ENCODE measurements at places on chromosomes 1 and 21.
A peak's percentile ranks its signal among the peaks of the same experiment; 100 is the strongest.

DNA sequence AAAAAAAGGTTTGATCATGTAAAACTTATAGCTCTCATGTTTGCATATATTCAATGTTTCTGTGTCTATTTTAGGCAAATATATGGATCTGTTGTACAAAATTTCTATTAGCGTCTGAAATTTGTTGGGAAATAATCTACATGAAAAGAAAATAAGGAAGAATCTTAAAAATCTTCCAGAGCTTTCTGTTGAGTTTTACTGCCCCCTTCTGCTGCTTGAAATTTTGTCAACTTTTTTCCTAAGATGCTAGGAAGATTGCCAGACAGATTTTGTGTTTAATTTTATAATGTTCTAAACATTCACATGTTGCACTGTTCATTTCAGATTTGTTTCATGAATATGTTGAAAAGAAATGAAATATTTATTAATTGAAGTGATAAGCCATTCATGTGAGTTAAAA is 2.5 kb upstream of the PTGS2 start:
- DNase-seq, result peak; percentile 52

- peak; percentile 88 for DNase-seq
Measured at GRCh38 chr1:23343221-23344110, 618 bp downstream of the HNRNPR start.

DNA sequence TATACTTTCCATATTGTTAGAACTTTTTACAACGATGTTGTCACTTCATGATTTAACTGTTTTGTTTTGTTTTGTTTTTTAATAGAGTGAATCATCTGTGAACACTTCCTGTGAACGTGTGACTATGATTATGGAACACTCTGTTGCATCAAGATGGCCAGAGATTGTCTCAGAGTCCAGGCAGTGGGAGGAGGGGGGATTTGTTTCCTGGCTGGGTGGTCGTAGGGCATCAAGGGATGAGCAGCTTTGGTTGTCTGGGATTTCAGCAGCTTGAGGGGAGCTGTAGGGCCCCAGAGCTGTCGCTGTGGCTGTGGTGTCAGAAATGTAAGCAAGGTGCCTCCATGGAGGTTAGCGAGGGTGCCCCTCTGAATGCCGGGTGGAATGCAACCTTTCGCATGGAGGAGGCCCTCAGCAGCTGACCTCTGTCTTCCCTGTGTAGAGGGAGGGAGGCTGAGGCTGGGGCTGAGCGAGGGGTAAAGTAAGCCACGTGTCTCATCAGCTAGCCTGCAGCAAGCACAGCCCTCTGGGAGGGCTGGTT is 21.4 kb downstream of the NEK2 start:
- peak; percentile 66 for DNase-seq

DNA sequence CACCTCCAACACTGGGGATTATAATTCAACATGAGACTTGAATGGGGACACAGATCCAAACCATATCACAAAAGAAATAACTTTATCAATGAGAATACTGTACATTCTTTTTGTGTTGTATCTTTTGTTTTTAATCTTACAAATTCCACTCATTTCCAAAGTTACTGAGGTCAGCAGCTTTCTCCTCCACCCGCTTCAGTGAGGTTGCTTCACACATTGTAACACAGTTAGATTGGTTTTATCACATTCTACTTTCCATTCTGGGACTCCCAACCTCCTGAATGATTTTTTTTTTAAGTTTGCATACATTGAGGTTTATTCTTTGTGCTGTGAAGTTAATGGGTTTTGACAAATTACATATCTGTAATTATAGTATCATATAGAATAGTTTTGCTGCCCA is 43.8 kb downstream of the DDAH1 start:
- DNase-seq, result no peak

DNA sequence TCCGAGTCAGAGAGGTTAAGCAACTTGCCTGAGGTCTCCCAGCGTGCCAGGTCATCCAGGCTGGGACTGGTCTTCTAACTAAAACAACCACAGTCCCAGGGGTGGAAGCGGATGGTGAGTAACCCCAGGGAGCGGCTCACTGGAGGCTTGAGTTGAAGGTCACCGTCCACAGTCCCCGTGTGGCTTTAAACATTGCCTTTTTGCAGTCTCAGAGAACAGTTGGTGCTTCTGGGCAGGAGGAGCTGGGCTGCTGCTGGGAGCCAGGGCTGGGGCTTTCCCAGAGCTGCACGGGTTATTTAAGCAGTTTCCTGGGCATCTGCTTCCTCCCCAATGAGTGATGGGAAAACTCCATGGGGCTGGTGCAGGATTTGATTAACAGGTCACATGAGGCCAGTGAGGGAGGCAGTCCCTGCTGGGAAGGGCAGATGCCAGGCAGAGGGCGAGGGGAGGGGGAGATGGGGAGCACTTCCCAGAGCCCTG is 12.3 kb downstream of the ARHGEF10L start:
- peak; percentile 83 for DNase-seq

DNA sequence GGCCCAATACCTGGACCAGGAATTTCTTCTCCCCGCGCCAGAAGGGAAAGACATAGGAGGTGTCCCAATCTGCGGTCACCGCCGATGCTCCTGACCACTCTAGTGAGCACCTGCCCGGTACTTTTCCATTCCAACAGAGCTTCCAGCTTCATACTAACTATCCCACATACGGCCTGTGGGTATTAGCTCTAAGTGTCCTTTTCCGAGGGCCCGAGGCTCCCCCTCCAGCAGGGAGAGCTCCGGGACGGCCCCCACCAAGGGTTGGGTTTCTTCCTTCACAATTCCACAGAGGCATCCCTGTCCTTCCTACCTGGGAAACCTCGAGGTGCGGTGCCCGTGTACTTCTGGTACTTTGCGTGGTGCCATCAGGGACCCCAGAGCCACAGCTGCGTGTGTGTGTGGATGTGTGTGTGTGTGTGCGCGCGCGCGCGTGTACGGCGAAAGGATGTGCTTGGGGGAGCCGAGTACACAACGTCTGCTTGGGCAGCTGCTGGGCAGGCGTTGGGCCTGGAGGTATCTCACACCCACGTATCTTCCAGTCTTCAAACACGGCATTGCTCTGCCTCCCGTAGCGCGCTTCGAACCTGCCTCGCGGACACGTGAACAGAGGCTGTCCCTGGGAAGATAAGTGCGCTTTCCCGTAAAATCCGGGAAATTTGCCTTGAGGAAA is 2.4 kb upstream of the SIM2 start:
- DNase-seq, result no peak

DNA sequence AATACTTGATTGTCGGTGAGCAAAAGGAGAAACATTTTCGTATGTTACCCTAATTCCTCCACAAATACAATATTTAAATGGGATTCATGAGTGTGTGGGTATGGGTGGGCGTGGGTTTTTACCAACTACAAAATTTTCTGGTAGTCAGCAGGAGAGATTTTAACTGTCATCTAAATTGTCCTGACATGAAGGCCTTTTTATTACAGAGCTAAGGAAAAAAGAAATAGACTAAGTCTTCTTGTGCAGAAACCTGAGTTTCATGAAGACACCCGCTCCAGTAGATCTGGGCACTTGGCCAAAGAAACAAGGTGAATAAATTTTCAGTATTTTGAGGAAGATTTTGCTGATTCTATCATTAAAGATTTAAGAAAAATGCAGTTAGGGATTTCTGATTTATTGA is 752 bp downstream of the RGS18 start:
- DNase-seq, result no peak

GRCh38 chr1:154398678-154399077 is 6.5 kb upstream of the IL6R start:
- DNase-seq, result no peak

DNA sequence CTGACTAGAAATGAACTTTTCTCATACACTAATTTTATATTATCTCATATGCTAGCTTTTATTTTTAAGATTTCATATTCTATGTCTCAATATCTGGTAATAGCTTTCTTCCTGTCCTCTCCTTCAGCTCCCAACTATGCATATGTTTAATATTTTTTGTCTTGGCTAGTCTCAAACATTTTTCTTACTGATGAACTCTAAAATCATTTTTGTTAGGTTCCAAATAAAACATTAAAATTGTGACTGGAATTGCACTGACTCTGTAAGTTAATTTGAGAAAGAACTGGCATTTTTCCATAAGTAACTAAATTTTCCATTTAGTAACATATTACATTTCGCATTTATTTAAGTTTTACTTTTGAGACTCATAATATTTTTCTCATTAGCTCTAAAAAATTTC is 368.5 kb upstream of the DPYD start:
- DNase-seq, result no peak

DNA sequence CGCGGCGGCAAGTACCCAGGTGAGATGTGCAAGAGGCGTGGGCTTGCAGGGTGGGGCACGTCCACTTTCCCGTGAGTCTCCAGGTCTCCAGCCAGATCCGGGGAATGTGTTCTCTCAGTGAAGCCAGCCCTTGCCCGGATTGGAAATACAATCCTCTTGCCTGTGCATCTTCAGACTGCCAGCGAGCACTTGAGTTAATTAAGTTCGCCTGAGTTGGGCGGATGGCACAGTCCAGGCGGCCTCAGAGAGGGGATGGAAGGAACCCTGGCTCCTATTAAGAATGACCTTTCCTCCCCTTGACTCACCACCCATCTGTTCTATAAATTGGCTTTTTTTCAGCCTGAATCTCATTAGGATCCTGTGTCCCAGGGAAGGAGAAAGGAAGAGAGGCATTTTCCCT is 33.3 kb upstream of the CNTN2 start:
- DNase-seq, result no peak

GRCh38 chr1:211493876-211494653 is 2.1 kb upstream of the RD3 start:
- no peak for DNase-seq

GRCh38 chr1:12046749-12047119 is 16.4 kb upstream of the TNFRSF8 start:
- DNase-seq, result no peak

DNA sequence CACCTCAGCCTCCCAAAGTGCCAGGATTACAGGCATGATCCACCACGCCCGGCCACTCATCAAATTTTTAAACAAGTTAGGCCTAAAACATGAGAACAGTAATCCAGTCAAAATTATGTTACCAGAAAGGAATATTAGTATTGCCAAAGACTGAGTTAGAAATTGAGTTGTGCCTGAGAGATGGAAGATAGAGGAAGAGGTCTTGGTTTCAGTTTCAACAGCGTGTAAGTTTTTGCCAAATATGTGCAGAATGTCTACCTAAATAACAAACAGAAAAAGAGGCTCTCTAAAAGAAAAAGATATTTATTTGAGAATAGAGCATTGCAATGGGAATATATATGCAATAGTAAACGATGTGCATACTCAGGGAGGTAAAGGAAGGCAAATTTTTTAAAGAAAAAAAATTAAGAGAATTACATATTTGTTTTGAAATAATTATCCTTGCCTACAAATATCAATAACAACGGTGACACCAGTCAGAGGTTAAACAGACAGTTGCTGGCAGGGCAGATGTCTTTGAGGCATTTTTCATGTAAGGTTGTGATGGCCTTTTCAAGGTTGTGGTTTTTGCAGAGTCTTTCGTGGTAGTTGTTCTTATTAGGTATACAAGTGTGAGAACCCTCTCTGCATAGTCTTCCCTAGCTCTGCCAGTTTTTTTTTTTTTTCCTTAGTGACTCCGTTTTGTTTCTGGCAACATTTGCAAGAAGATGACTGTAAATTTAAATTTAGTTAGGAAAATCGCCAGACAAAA is 2.2 kb upstream of the CD1B start:
- no peak for DNase-seq

GRCh38 chr1:23923592-23924499 is 10.7 kb upstream of the CNR2 start:
- DNase-seq, result no peak

- DNase-seq, result peak; percentile 64
Measured at GRCh38 chr1:207911856-207912760, 1.2 kb upstream of the CD34 start.

DNA sequence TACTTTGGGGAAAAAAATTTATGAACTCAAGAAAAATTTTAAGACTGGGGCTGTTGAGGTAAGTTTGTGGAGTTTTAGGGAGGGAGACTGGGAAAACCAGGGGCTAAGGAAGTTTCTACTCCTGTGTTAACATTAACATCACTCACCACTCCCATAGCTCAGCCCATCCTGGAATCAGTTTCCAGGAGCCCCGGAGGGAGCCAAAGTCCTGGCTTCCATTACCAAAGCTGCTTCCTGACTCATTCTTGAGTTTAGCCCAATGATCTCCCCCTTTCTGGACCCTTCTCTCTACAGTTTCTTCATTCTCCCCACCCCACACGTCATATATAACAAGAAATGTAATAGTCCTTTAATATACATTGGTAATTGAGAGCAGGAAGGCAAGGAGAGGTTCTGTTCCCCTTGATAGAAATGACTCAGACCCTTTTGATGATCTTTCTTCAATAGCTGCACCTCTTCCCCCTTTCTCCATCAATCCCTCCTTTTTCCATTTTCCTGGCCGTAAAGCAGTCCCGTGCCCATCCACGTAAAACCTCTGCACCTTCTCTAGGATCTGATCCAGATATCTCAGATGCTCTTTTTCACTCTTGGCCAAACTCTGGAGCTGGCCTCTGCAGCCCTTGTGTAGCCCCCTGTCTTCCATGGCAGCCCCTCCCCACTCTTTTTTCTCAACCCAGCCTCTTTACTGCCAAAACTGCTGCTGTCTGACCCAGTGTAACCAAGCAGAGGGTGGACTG is 4.6 kb upstream of the PIAS3 start:
- no peak for DNase-seq

DNA sequence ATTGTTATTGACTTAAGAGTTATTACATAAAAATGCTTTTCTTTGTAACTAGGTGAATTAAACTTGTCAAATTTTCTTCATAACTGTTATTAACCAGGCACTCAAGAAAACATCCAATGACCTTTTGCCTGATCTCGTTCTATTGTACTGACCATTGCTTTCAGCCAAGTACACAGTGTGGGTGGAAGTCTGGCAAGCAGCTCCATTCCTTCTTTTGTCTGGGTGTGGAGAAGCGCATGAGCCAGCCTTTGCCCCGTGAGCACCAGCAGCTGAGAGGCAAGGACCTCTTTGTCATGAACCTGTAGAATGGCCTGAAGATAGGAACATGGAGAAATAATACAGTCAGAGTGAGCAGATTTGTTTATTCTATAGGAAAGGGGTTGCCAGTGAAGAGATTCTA is 57.5 kb downstream of the IARS2 start:
- no peak for DNase-seq

DNA sequence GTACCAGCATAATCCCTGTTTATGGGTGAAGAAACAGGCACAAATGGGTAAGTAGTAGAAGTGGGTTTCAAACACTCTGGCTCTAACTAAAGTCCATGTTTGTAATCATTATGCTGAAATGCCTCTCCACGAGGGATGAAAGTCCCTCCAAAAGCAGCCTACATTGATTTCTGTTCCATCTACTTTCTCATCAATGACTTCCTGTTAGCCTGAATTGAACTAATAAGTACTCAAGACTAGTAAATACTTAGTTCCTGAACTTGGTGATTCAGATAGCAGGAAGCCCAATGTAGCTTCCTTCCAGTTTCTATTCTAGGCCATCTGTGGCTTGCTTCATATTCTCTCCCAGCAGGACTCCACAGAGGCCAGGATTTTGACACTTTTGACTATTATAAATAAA is 11.3 kb upstream of the BACH1 start:
- DNase-seq, result peak; percentile 40

Measured in ELR (cell line).